ENCODE measurements at places on chromosomes 5 and 9. TPM values are rescaled to one million over a fixed set of nuclear protein-coding genes. Genes with fewer than 3 reads are reported as not detected.

The KCNV2 gene
- not detected for total RNA-seq

The CKS2 gene
- 25.6 TPM for total RNA-seq

The PCDHGB3 gene
- 3.1 TPM for total RNA-seq

The NIM1K gene
- 0.52 TPM for total RNA-seq

The N4BP3 gene
- total RNA-seq, result 12.0 TPM

The NFIB gene
- total RNA-seq, result 95.0 TPM

The TMEM252 gene
- not detected for total RNA-seq

The OLFML2A gene
- 65.8 TPM for total RNA-seq

The PCDHA12 gene
- total RNA-seq, result not detected

The BARHL1 gene
- total RNA-seq, result not detected

The GLRA1 gene
- total RNA-seq, result not detected

The ADAMTSL2 gene
- total RNA-seq, result 4.7 TPM

The WDR38 gene
- not detected for total RNA-seq

The IL7R gene
- total RNA-seq, result 0.52 TPM

The SAPCD2 gene
- total RNA-seq, result 1.0 TPM

The ZNF782 gene
- total RNA-seq, result 5.2 TPM

The TMEM215 gene
- total RNA-seq, result 0.52 TPM

The HTR1A gene
- total RNA-seq, result not detected
